ENCODE measurements at places on chromosomes 16 and 17.

- no peak for DNase-seq
These were observed 16.8 kb downstream of the CPD start for GRCh38 chr17:30395398-30396022.

GRCh38 chr16:27448532-27449433 is 46.8 kb downstream of the IL21R start:
- DNase-seq: no peak

GRCh38 chr17:3501344-3501743 is 25.5 kb downstream of the ASPA start:
- DNase-seq: no peak

DNA sequence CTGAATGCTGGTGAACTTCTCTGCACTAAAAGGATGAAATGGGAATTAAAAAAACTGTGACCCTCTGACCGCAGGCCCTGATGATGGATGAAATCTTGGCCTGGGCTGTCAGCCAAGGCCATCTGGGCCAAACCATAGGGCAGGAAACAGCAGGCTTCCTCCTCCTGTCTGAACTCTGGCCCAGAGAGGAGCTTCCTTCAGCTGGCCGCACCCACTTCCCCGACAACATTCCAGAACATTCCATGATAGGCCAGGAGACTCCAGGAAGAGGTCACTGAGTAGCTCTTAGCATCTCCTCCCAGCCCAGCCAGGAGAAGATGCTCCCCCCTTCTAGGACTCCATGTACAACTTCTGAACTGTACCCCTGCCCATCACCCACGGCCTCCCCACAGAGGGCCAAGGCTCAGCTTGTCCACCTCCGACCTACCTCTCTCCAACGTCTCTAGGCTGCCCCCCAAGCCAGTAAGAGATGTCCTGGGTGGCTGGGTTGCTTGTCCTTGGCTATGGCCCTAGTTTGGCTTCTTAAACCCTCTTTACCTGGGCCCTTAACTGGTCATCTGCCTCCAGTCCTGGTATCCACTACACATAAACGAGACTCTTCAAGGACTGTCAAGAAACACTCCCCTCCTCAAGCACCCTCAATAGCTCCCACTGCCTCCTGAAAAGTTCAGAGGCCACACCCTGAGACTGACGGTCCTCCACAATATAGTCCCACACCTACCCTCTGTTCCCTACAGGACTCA is 1.7 kb downstream of the RPH3AL start:
- DNase-seq: no peak

- DNase-seq: no peak
These were observed 232.1 kb upstream of the CACNG5 start for GRCh38 chr17:66602659-66603384.

- DNase-seq: no peak
These were observed 3.5 kb upstream of the FTSJ3 start for GRCh38 chr17:63830904-63831491.

DNA sequence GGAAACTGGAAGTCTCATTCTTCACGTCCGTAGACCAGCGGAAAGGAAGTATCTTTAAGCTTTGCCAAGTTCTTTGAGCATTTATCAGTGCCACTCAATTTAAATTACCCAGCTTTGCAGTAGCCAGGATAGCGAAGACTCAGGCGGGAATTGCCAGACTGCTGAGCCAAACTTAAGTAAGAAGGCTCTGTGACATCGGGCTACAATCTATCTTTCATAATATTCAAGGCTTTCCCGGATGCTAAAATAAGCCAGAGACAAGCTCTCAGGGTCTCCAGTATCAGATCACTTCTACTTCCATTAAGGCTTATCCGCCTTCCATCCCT is 436 bp upstream of the BRIP1 start:
- no peak for DNase-seq

DNA sequence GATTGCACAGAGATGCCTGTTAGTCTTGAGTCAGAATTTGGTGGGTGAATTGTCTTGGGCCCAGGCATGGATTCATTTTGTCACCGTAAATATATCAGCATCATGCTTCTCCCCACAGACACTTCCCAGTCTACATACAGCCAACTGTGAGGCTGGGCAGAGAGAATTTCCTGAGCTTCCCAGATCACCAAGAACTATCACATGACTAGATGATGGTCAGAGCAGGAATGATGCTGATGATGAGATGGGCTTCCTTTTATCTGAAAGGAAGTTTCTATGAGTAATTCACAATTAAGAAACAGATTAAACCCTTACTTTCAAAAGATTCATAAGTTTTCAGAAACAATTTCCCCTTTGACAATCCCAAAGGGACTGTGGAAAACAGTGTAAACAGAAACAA is 323 bp upstream of the KRTAP9-9 start:
- no peak for DNase-seq

GRCh38 chr17:29178750-29179231 is 1.4 kb downstream of the MYO18A start:
- DNase-seq: no peak

- no peak for DNase-seq
These were observed 34.1 kb downstream of the GRB2 start for GRCh38 chr17:75371339-75371738.

DNA sequence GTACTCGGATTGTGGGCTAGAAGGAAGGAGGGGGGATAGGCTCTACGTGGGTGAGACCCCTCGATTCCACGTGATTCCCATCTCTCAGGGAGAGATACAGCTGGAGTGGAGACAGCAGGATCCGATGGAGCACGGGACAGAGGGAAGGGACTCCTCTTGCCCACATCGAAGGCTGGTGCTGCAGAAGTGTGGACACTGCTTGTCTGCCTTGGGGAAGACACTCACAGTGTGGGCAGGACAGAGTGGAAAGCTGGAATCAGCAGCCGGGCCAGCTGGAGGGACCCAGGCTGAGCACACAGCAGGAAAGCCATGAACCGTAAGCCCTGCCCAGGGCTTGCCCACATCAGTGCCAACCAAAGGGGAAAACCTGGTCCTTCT is 42.1 kb upstream of the RPH3AL start:
- DNase-seq: no peak

- DNase-seq: peak; percentile 1
These were observed 49.9 kb upstream of the COX10 start for GRCh38 chr17:14019186-14019956.

- DNase-seq: no peak
These were observed 54.8 kb downstream of the SPECC1 start for GRCh38 chr17:20063665-20064648.

GRCh38 chr17:41481036-41481435 is at the start of gene KRT35:
TSS of gene KRT35 (minus strand) at chr17:41481151. CDS start at chr17:41481097, 54 bp downstream.
- no peak for DNase-seq

GRCh38 chr17:8939496-8940334 is 25.8 kb downstream of the PIK3R5 start:
- no peak for DNase-seq

DNA sequence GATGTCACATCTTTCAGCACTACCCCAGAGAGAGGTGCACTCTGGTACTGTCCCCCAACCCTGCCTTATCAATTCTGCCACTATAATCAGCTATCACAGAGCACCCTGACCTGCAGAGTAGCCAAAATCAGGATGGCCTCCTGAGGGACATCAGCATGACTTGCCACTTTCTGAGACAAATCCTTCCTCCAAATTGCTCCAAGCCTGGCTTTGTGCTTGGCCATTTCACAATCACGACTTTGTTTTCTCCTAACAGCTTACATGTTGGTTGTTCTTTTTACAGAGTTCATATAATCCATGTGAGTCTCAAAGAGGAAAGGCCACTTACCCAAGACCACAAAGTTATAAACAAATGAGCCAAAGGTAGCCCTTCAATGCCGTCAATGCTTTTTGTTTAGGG is 449.0 kb upstream of the CDH5 start:
- DNase-seq: no peak

GRCh38 chr17:10447026-10447931 is 22.1 kb downstream of the MYH4 start:
- no peak for DNase-seq

- no peak for DNase-seq
These were observed 467.1 kb downstream of the SOX9 start for GRCh38 chr17:72587773-72588511.

DNA sequence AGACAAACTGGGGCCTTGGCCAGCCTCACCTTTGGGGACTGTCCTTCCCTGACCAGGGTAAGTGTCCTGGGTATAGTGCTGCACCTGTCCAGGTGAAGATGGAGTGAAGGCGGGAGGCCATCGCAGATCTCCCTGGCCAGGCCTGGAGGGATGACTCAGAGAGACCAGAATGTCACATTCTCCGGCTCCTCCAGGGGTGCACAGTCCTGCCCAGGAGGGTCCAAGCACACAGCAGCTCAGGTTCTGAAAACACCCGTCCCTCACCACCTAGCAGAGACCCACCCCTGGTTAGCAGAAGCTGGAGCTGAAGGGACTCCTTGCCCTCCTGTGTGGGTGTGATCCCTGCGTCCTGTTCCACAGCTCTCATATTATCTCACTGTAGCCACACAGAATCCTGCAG is 21.9 kb downstream of the FA2H start:
- DNase-seq: no peak

GRCh38 chr17:1640329-1641064 is 5.0 kb downstream of the SCARF1 start:
- no peak for DNase-seq

DNA sequence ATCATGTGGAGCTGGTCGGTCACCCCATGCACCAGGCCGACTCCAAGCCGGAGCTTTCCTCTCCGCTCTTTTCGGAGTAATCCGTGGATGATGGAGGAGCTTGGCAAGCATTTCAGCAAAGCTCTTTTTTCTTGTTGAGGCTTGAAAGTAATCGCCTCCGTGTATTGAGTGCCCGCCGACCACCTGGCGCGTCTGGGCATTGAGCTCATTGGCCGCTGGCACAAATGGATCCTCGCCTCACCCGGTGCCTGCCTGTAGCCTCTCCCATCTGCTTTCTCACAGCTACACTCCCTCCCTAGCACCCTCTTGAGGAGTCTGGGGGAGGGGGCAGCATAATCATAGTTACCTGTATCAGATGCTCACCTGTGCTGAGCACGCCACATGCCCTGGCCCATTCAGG is 148.9 kb downstream of the CMIP start:
- no peak for DNase-seq

GRCh38 chr16:77353587-77354263 is 81.1 kb downstream of the ADAMTS18 start:
- no peak for DNase-seq

DNA sequence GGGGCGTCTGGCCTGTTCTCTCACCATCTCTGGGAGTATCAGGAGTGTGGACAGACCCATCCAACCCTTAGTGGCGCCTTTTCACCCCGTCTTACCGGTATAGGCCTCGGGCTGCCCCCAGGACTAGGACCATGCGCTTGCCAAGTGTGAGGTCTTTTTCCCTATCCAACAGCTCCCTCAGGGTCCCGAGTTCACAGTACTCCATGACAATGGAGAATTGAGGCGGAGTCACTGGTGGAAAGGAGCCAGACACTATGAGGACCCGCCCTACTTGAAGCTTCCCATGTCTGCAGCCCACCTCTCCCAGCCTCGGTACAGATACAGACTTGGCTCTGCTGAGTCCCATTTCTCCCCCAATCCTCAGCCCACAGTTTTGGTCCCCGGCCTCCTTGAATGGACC is 15.9 kb upstream of the RFWD3 start:
- DNase-seq: no peak

- DNase-seq: no peak
These were observed 79.3 kb downstream of the PCTP start for GRCh38 chr17:55829995-55830612.

DNA sequence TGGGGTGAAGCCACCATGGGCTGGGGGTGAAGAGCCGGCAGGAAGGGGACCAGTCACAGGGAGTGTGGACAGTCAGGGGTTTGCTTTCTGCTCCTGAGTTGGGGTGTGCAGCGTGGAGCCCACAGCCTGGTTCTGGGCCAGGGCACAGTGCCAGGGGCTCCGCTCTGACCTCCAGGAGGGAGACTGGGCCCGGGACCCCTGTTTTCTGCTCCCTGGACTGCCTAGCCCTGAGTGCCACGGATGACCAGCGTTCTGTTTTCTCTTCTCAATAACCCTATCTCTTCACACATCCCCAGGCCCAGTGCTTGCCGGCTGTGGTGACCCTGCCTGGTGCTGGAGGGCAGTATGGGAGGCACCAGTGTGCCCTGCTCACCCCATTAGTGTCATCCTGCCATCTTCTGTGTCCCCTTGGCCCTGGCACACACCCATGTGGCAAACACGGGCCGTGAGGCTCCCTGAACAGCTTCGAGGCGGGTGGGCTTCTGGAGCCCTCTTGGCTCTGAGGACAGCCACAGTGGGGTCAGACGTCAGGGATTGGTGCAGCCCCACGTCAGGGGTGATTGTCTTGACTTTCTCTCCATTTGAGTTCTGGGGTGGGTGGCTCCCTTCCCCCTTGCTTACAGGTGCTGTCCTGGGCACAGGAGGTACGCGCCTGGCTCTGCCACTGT is 1.1 kb downstream of the CEMP1 start:
- no peak for DNase-seq

GRCh38 chr17:6048486-6048885 is 21.7 kb upstream of the WSCD1 start:
- no peak for DNase-seq

DNA sequence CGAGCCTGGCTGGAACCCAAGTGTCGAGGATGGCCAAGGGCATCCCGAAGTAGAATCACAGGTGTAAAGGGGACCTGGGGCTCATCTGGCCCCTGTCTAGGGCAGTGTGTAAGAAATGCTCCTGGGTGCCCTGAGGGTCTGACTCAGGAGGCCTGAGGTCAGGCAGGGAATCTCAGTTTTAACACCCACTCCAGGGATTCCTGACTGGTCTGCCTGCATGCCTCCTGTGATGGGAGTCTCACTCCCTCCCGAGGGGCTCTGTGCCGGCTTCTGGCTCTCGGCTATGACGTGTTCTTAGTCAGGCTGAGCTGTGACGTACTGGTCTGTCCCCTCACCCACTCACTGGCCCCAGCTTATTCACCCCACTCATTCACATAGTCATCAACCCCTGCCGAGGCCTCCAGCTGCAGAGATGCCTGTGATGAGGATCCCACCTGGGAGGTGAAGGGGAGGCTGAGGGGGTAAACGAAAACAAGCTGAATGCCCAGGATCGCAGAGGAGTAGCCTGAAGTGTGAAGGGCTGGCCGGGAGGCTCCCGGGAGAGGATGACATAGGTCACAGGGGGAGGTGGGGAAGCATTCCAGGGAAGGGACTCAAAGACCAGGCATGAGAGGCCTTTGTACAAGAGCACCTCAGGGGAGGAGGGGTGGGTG is 23.8 kb downstream of the FAM83G start:
- DNase-seq: no peak

- no peak for DNase-seq
These were observed 920 bp upstream of the ZCCHC14 start for GRCh38 chr16:87493608-87494280.

GRCh38 chr17:75289832-75290337 is 652 bp upstream of the SLC25A19 start:
- peak; percentile 51 for DNase-seq

Measured in stimulated activated CD4-positive, alpha-beta T cell treated with anti-CD3 and anti-CD28 coated beads, Interleukin-2, amount 100 ng/mL, for 48 hours (primary cell).